ENCODE measurements at places on chromosomes 6 and 20. TPM values are rescaled to one million over a fixed set of nuclear protein-coding genes. Genes with fewer than 3 reads are reported as not detected.

PNLDC1 gene
- not detected for total RNA-seq

FRK gene
- total RNA-seq = 1.9 TPM

DAAM2 gene
- 154 TPM for total RNA-seq

SIRPG gene
- total RNA-seq = not detected

OPRM1 gene
- total RNA-seq = not detected

GRCh38 chr6:136593748-136594490, 43.7 kb upstream of the MAP7 start:
- no peak for DNase-seq

- no peak for DNase-seq
Measured at GRCh38 chr6:2792330-2793110, 27.3 kb downstream of the WRNIP1 start.

DNA sequence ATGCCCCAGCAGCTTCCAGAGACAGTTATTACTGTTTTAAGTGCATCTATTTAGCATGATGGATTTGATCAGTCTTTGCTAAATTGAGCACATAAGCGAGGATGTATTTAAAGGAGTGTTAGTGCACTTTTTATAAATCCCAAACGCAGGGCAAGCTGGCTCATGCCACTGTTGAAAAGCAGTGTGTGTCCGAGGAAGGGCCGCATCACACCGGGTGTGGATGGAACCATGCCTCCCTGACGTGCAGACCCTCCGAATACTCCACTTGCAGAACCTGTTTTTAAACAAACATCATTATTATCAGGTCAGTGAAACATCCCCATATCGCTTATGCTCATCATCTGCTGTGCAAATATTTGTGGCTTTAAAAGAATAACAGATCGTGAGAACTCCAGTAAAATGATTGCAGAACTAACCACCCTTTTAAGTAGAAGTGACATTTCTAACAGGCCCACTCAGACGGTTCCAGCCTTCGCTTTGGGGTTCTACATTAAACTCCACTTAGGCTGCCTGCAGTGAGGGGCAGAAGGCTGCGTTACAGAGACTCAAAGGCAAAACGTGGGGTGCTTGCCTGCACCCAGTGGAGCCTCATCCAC, 190.1 kb downstream of the CDH4 start:
- DNase-seq = no peak

GRCh38 chr6:111763381-111763780, 109.9 kb downstream of the FYN start:
- no peak for DNase-seq

- no peak for DNase-seq
Measured at GRCh38 chr6:3489027-3489757, 32.3 kb upstream of the SLC22A23 start.

DNA sequence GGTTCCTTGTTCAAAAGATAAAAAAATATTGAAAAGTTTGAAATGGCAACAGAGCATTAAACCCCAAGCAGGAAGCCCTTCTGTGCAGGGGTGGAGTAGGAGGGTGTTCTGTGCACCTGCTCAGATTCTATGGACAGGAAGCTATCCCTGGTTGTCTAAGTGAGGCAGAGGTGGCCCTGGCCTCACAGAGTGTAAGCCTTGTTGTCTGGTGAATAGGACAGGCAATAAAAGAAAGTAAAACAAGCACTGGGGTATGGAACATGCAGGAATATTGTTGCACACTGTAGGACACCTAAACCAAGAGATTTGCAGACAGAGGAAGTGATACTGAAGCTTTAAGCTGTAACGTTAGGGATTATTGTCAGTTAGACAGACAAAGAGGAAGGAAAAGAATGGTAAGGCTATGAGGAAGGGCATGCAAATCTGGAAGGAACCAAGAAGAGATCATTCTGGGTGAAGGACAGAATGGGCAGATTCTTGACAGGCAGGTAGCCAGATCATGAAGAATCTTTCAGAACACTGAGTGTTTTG, 66.8 kb downstream of the TBC1D7 start:
- DNase-seq = no peak

GRCh38 chr20:13442986-13443385, 195.7 kb downstream of the TASP1 start:
- no peak for DNase-seq

DNA sequence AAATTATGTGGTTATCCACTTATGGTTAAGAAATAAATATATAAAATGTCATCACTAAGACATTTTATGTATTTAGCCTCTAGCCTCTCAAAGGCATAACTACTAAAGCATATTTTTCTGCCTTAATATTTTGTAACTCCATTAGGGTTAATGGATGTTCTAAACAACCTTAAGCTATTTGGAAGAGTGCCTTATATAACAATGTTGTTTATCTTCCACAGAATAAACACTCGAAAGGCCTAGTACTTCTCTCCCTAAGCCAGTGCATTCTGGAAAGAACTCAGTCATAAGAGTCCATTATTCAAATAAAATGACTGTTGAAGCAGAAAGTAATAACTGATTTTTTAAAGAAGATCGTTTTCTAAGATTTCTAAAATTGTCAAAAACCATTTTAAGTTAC, 15.0 kb upstream of the PRIM2 start:
- DNase-seq = no peak

- DNase-seq = no peak
Measured at GRCh38 chr20:10758446-10758845, 84.6 kb upstream of the JAG1 start.

GRCh38 chr6:28811873-28812272, 111.9 kb downstream of the TRIM27 start:
- DNase-seq = no peak
